LHCN-M2 (cell line): ENCODE measurements at places on chromosomes 5 and 9.

DNA sequence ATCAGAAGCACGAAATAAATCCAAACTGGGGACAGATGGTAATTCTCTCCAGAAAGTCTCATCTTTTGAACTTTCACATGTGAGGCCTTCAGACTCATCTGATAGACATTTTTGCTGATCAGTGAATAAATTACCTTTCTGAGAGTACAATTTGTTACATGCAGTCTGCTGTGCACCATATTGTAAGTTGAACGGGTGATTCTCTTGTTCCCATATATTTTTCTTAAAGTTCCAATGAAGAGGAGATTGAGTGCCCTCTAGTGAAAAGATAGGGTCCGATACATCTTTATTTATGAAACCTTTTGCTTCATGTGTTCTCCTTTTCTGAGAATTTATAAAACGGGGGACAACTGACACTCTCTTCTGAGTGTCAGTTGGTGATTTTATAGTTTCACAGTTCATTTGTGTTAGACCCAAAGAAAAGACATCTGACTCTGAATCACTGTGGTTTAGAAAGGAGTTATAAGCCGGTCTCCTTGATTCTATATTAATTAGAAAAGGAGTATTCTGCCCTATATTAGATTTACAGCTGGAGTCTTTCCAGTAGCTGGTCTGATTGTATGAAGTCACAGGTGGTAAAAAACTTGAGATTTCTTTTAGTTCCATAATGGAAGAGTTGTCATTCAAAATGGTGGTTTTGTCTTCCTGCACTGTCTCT is 30.4 kb downstream of the GNG10 start:
- DNase-seq: peak; percentile 60

GRCh38 chr5:65334077-65334476 is 147.6 kb downstream of the ADAMTS6 start:
- peak; percentile 71 for DNase-seq

DNA sequence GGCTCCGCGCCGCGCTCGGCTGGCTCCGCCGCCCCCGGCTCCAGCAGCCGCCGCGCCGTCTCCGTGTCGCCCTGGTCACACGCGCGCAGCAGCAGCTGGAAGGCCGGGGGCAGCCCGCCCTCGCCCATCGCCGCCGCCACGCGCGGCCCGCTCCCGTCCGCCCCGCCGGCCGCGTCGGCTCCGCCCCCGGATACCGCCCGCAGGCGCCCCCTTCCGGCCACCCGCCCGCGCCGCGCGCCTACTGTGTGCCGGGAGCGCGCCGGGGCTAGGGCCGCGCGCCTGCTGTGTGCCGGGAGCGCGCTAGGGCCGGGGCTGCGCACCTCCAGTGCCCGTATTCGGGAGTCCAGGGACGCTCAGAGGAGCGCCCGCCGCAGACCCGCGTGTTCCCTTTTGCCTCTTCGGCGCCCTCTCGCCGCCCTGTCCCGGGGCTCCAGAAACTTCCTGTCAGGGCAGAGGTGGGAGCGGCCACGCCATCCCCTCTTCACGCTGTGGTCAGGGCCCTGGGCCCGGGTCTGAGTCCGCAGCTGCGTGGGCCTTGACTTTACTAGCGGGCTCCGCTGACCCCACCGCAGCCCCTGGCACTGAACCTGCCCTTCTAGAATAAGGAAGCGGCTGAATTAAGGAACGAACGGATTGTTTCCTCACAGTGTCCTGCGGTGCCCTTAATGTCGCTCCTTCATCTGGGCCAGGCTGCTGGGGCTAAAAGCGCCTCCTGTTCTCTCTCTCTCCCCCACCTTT is at the start of gene ANKS6:
TSS of gene ANKS6 (minus strand) at position 192 of the 738 bp plus-strand sequence. CDS start at position 128, 64 bp downstream.
- DNase-seq: peak; percentile 69

- no peak for DNase-seq
Observed at GRCh38 chr5:142293486-142293885, 31.3 kb downstream of the SPRY4 start.

- DNase-seq: peak; percentile 17
Observed at GRCh38 chr5:111668477-111669414, 88.2 kb downstream of the NREP start.

- DNase-seq: no peak
Observed at GRCh38 chr9:76725011-76725546, 39.2 kb upstream of the PCA3 start.

DNA sequence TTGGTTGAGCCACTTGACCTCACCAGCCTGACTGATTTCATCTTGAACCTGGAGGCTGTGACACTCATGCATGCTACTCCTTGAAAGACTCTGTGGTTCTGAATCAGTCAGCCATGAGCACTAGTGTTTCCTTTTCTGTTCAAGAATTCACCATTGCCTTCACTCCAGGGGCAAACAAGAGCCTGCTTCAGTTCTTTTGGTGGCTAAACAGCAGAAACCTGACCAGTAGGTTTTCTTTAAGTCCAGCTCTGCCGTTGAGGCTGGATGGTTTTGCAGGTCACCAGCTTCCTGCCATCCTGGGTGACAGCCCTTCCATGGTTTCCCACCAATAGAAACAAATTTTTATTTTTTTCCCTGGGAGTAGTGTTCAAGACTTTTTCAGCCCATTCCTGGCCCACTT is 10.0 kb downstream of the NTRK2 start:
- DNase-seq: no peak

DNA sequence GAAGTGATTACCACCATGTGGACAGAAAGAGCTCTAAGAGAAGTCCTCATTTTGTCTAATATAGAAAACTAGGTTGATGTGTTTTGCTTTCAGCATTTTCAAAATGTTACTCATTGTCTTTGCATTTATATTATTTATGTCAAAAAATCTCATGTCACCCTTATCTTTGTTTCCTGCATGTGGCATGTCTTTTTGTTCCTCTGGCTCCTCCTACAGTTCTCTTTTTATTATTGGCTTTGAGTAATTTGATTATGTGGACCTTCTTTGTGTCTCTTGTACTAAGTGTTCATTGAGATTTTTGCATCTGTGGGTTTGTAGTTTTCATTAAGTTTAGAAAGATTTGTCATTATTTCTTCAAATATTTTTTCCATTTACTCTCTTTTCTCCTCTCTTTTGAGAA is 58.8 kb downstream of the GNG10 start:
- DNase-seq: no peak

DNA sequence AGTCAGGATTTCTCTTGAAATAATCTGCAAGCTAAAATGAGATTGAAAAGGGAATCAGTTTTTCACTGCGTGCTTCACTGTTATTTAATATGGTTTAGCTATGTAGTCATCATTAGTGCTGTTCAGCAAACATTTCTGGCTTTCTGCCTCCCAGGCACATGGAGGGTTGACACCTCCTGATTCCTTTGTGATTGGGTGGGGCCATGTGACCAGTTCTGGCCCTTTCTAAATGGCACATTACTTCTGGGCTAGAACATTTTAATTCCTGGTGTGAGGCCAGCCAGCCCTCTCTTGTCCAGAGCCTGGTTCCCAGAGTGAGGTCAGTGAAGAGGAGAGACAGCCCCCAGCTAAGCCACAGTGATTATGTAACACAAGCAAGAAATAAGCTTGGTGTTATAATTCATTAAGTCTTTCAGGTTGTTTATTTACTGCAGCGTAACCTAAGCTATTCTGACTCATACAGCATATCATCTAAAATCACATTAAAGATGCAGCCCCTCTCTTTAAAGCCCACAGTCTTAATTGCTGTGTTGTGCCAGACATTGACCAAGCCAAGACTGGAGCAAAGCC is 17.4 kb upstream of the ARSI start:
- peak; percentile 95 for DNase-seq

DNA sequence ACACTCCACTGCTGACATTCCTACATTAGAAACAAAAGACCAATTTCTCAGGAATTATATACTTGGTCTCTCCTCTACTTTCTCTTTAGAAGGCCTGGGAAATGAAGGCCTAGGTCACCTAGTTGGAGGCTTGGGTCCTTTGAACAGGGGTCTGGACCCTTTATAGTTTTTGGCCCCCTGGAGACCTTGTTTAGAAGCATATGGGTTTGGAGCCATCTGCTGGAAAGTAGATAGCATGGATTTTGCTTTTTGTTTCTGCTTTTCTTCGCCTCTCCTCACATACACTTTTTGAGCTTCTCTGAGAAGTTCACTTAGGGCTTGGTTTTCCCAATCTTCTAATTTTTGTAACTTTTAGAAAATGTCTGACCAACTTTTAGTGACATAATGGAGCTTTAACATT is 67.1 kb upstream of the CDK20 start:
- no peak for DNase-seq

DNA sequence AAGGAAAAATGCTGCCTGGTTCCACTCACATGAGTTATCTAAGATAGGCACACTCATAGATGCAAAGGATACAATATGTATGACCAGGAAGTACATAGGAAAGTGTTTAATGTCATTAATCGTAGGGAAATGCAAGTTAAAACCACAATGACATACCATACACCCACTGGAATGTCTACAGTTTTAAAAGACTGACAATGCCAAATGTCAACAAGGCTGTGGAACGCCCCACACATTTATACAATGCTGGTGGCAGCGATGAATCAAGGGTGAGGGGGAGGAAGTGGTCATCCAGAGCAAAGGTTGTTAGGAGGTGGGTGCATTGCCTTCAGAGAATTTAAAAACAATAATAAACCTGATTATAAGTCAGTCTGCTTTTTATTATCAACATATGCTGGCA is 437.8 kb downstream of the ARHGEF28 start:
- DNase-seq: peak; percentile 96

GRCh38 chr9:127966416-127967150 is 14.2 kb downstream of the EEIG1 start:
- DNase-seq: no peak

GRCh38 chr9:85038824-85039608 is 369.5 kb downstream of the NTRK2 start:
- DNase-seq: no peak

DNA sequence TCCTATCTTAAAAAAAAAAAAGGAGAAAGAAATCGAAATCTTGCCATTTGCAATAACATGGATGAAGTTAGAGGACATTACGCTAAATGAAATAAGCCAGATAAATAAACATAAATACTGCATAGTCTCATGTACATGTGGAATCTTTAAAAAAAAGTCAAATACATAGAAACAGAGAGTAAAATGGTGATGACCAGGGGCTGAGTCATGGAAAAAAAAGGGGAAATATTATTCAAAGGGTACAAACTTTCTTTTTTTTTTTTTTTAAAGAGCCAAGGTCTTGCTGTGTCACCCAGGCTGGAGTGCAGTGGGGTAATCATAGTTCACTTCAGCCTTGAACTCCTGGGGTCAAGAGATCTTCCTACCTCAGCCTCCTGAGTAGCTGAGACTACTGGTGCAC is 310.1 kb downstream of the ZNF608 start:
- DNase-seq: peak; percentile 75

DNA sequence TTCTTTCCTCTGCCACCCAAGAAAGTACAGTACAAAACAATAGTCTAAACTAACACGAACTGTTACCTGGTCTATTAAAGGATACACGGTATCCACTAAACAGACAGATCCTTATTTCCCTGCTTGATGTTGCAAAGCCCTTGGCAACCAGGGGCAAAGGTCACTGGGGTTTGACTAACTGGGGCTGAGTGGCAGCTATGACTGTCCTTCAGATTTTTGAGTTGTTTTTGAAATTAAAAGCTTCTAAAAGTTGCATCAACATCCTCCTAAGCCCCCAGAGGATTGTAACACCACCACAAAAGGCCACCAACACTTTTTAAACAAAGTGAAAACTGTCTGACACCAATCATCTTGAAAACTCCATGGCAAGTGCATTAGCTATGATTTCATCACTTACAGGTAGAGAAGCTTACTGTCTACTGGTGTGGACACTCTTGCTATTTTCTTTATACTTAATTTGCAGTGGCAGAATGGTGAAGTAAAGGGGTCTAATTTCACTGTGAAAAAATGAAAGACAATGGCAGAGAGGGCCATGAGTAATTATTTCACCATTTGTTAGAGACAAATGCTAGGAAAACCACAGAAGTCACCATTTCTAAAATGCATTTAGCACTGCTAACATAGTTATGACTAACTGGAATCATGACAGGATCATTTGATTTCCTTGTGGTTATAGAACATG is 292.4 kb downstream of the EFNA5 start:
- peak; percentile 82 for DNase-seq

DNA sequence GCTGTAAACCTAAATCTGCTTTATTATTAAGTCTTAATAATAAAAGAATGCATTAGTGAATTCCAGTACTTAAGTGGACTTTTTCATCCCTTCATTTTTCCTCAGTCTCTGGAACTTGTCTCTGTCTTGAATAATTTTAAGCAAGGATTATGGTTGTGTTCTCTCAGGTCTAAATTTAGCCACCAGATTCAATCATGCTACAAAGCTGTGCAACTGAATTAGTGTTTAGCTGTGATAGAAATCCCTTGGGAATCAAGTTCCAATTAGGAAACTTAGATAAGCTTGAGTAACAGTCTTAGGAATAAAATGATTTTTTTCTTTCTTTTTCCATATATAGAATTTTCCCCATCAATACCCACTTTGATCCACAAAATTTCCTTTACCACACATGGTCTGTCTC is 104.3 kb downstream of the PLPPR1 start:
- DNase-seq: no peak

GRCh38 chr5:135565725-135566421 is 12.9 kb downstream of the CXCL14 start:
- DNase-seq: peak; percentile 27

DNA sequence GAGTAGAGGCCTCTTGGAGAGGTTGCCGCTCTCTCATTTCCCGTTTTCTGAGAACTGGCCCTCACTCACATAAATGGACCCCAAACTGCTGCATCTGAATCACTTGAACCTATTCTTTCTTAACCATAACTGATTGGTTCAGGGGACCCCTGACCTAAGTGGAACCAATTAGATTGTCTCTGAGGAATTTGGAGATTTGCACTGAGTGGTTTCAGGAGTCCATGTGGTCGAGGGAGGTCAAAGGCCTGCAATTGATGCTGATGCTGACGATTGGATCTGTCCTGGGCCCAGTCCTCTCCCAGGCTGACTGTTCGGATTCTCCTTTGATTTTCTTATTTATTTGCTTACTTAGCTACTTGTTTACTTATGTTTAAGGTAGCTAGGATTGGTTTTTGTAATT is 88.0 kb downstream of the PTCD2 start:
- no peak for DNase-seq

- DNase-seq: no peak
Observed at GRCh38 chr9:36974731-36975130, 59.3 kb downstream of the PAX5 start.
